GF-D8 (cell line): ENCODE measurements at places on chromosomes 1 and 21.

GRCh38 chr1:40344597-40344996 is 27.5 kb upstream of the COL9A2 start:
- DNase-seq, result no peak

DNA sequence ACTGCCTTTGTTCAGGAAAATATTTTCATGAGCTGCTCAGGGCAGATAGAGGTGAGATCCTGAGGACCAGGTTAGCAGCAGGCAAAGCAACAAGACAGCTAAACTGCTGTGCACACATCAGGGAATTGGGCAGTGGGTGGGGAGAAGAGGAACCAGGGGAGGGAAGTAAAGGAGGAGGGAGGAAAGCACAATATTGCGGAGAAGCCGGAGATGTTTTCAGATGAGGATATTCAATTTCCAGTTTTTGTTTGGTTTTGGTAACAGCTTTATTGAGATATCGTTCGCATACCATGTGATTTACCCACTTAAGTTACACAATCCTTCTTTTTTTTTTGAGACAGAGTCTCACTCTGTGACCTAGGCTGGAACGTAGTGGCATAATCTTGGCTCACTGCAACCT is 34.5 kb downstream of the EPHA10 start:
- no peak for DNase-seq

- DNase-seq, result no peak
Measured at GRCh38 chr1:77925956-77926355, 37.5 kb downstream of the NEXN start.

GRCh38 chr1:212529211-212529741 is 79.3 kb upstream of the ATF3 start:
- DNase-seq, result no peak

DNA sequence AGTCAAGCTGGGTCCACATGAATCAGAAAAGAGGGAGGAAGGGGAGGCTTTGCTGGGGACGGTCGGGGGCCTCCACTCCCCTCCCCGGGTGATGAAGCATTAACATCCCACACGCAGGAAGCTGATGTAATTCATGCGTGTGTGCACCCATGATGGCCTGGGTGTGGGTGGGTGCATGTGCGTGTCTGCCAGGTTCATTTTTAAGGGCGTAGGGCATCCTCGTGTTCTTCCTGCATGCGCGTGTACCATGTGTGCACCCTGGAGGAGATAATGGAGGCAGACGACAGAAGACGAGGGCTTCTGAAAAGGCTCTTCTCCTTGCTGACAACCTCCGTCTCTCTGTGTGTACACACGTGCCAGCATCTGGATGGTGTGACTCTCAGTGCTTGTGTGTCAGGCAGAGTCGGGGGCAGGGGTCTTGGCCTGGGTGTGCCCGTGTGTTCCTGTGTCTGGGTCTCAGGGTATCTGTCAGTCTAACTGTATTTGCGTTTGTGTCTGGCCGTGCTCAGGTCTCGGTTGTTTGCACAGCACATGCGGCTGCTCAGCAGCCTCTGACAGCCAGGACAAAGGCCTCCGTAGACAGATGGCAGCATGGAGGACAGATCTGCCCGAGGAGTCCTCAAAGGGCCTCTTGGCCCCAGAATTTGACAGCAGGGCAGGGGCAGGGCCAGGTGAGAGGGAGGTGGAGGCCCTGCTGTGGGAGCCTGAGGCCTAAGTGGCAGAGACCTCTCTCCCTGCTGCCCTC is 2.4 kb downstream of the RAP1GAP start:
- DNase-seq, result no peak

DNA sequence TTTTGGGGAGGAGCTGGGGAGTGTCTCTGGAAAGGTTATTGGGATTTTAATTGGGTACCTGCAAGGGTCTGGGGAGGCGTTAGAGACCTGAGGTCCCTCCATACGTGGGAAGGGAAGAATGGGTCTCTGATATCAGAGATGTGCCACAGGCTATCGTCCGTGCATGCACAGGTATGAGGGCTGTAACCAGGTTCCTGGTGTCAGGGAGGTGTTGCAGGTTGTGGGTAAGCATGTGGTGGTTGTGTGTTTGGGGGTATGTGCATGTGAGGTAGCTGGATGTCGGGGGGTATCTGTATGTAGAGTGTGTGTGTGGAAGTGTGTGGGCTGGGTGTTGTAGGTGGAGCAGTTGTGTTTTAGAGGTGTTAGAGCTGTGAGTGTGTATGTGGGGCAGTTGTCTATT is 8.3 kb downstream of the AHDC1 start:
- no peak for DNase-seq

DNA sequence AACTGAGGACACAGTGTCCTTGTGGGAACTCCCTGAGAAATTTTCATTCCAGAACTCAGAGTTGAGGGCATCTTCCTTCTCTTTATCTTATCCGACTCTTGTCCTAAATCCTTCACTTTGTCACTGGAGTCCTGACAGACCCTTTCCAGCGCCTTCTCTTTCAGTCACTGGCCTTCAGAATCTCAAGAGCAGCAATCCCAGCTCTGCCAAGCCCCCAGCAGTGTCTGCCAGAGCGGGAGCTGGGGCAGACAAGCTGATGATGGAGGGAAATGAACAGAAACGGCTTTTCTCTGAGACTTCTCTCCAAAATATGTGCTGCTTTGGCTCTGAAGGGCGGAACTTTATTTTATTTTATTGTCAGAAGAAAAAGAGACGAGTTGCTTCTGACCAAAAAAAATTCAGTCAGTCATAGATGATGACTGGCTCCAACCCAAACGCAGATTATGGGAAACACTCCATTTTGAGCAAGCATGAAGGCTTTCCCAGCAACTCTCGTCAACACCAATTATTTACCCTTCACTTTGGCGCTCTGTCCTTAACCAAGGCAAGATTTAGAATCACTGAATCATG is 32.2 kb downstream of the MIS18A start:
- DNase-seq, result no peak

- DNase-seq, result no peak
Measured at GRCh38 chr1:193256019-193256418, 69.6 kb upstream of the B3GALT2 start.
